ENCODE measurements at places on chromosomes 5 and 9. TPM values are rescaled to one million over a fixed set of nuclear protein-coding genes. Genes with fewer than 3 reads are reported as not detected.

The DMRT2 gene
- 1.0 TPM for total RNA-seq

The PCDHAC2 gene
- total RNA-seq: 1.9 TPM

DNA sequence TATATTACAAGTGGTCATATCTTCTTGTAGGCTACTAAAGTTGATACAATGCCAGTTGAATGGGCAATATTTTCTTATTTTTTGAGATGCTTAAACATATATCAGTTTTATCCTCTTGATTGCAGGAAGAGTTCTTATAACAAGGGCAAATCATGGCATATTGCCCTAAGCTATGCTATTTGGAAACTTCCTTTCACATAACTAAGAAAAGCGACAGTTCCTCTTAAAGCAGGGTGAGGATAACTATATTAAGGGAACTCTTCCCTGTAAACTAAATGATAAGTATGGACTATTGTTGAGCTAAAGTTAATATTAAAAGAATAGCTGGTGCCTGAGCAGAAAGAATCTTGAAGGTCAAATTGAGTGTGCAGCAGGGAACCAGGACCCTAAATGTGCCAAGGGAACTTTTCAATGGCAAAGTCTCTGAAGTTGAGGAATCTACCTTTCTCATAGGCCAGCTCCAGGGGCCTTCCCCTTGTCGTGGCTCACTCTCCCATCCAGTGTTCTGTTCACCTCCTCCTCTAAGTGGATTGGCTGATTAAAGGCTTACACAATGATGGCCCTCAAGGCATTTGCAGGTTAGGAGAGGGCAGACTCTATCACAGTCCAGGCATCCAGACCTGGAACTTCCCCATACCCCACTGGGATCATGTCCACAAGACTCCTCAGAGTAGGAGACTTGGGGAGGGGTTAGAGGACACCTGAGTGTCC, 26.8 kb downstream of the FYB1 start:
- H3K4me1 ChIP-seq: no peaks in the 10 kb centered on the region
- no peak overlapping the region for H3K27ac ChIP-seq
- H3K27me3 ChIP-seq: peaks cover 8% of the 10 kb centered on the region
- no peak for DNase-seq

- DNase-seq: no peak
- no peaks in the 10 kb centered on the region for H3K27me3 ChIP-seq
- H3K4me3 ChIP-seq: no peak overlapping the region
- no peaks in the 10 kb centered on the region for H3K36me3 ChIP-seq
- no peak overlapping the region for H3K27ac ChIP-seq
- H3K4me1 ChIP-seq: peaks cover 37% of the 10 kb centered on the region
Measured at GRCh38 chr5:57779383-57780223, 297.0 kb upstream of the ACTBL2 start.

DNA sequence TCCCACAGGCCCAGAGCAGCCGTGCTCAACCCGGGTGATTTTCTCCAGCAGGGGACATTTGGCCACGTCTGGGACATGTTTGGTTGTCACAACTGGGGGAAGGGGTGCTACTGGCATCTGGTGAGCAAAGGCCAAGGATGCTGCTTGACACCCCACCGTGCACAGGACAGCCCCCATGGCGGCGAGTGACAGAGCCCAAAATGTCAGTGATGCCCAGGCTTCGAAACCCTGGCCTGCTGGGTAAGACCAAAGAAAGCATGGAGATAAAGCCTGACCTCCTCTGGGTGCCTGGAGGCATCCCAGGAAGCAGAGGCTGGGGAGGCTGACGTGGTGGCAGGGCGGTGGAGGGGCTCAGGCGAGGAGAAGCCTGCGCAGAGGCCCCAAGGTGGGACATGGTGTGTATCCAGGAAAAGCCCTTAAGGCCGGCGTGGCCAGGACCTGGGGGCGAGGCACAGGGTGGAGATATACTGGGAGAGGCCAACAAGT, 66.4 kb downstream of the ZNF354C start:
- no peak overlapping the region for H3K27ac ChIP-seq
- no peak overlapping the region for H3K4me3 ChIP-seq
- H3K4me1 ChIP-seq: no peaks in the 10 kb centered on the region
- no peaks in the 10 kb centered on the region for H3K27me3 ChIP-seq

All from progenitor cell of endocrine pancreas (in vitro differentiated cells).